ENCODE measurements at places on chromosomes 5 and 9. TPM values are rescaled to one million over a fixed set of nuclear protein-coding genes. Genes with fewer than 3 reads are reported as not detected.

GRCh38 chr5:38426986-38427950 lies 129.2 kb downstream of the LIFR start:
- H3K4me3 ChIP-seq, result no peak overlapping the region
- no peak overlapping the region for H3K27ac ChIP-seq
- DNase-seq, result no peak
- no peaks in the 10 kb centered on the region for H3K4me1 ChIP-seq
- no peaks in the 10 kb centered on the region for H3K27me3 ChIP-seq
- no peaks in the 10 kb centered on the region for H3K36me3 ChIP-seq

DNA sequence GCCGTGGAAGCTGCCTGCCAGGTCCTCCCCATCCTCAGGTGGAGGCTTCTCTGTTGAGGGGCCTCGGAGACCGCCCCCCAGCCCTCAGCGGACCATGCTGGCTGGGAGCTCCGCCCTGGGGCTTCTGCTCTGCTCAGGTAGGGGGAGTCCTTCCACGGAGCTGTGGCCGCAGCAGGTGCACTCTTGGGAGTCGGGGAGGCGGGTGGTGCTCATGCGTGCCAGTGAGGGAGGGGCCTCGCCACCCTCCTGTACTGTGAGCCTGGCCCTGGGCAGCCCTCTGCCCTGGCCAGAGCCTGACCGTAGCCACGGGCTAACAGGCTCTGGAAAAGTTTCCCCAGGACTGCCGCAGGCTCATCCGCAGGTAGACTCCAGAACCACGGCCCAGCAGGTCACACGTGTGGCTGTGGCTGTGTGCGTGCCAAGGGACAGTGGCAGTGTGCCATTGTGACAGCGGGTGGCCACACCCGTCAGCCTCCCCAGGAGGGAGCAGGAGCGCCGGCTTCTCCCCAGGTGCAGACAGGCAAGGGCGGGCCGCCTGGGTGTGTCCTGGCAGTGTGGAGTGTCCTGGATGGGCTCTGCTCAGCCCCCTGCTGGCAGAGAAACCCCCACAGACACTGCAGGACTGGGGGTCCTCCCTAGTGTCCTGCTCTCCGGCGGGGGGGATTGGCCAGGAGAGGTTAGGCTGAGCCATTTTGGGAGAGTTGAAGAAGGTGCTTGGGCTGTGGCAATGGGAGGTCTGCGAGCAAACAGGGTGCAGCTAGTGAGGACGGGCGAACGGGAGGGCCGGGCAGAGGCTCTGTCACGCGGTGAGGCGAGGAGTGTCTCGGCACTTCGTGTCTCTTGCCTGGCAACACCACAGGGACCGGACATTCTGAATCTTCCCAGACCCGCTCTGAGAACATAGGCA lies 29.5 kb downstream of the TPPP start:
- H3K27me3 ChIP-seq, result no peaks in the 10 kb centered on the region
- H3K27ac ChIP-seq, result no peak overlapping the region
- DNase-seq, result no peak
- H3K36me3 ChIP-seq, result no peaks in the 10 kb centered on the region

DNA sequence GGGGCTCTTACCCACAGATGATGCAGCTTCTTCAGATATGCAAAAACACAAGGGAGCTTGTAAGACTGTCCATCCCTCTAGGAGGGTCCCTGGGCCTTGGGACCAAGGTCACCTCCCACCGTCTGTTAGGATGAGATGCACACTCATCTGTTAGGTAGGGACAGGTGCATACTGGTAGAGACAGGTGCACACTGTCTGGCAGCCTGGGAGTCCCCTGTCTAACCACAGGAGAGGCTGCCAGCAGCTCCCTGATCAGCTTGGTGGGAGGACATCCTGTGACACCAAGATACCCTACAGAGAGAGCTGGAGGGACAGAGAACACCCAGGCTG lies 13.2 kb downstream of the TSPAN17 start:
- no peak for DNase-seq
- H3K4me3 ChIP-seq, result no peak overlapping the region
- H3K36me3 ChIP-seq, result no peaks in the 10 kb centered on the region
- H3K4me1 ChIP-seq, result no peaks in the 10 kb centered on the region

SPINK6 gene
- not detected for polyA plus RNA-seq

All from testis (tissue), 5 donors.